ENCODE measurements at places on chromosomes 2 and 18. TPM values are rescaled to one million over a fixed set of nuclear protein-coding genes. Genes with fewer than 3 reads are reported as not detected.

RBM44 gene
- polyA plus RNA-seq = 0.82 TPM

USP14 gene
- polyA plus RNA-seq = 28.4 TPM

MROH2A gene
- 0.39 TPM for polyA plus RNA-seq

ALK gene
- 0.21 TPM for polyA plus RNA-seq

COL4A4 gene
- 1.6 TPM for polyA plus RNA-seq

TSHZ1 gene
- 10.2 TPM for polyA plus RNA-seq

CEBPZOS gene
- 50.4 TPM for polyA plus RNA-seq

EVX2 gene
- polyA plus RNA-seq = not detected

GCKR gene
- polyA plus RNA-seq = 0.18 TPM

SIX2 gene
- polyA plus RNA-seq = 16.7 TPM

SLC8A1 gene
- 0.46 TPM for polyA plus RNA-seq

PPP1R1C gene
- polyA plus RNA-seq = 9.0 TPM

CHST9 gene
- 0.87 TPM for polyA plus RNA-seq

PSMA8 gene
- 0.84 TPM for polyA plus RNA-seq

DAW1 gene
- 0.34 TPM for polyA plus RNA-seq

CSRNP3 gene
- 0.68 TPM for polyA plus RNA-seq
